Mesendoderm (in vitro differentiated cells): ENCODE measurements at places on chromosomes 2 and 18.

GRCh38 chr2:48578313-48578712 is 39.3 kb upstream of the GTF2A1L start:
- no peak for DNase-seq

DNA sequence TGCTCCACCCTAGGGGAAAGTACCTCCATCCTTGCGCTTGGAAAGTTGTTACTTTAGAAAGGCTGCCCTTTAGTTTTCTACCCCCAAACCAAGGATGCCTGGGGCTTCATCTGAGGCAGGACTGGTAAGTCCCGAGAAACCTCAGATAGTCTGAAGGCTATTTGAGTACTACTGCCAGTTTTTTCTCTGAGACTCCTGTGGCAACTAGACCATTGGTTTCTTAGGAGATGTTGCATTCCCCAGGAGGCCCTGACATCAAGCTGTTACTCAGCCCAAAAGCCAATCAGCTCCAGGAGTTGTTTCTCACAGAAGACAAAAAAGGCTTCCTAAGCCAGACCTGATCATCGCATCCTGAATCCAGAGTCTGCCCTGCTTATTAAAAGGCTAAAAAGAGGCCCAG is 67.2 kb downstream of the COLEC12 start:
- DNase-seq, result no peak

GRCh38 chr2:234812851-234813250 is 139.0 kb upstream of the SH3BP4 start:
- no peak for DNase-seq

- no peak for DNase-seq
Observed at GRCh38 chr2:31967790-31968189, 43.0 kb downstream of the MEMO1 start.

DNA sequence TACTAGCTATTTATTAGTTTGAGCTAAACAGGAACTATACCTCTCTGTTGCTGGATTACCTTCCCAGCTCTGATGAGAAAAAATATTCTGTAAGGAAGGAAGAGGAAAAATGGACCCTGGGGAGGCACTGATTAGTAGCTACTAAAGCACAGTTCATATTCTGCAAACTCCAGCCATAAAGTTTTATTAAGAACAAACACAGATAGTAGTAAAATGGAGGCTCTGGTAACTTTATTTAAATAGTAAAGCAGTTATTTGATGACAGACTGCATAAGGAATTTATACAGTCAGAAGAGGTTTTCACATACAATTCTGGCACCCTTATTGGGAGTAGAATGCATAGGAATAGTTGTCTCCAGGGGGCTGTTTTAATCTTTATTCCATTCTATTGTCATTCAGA is 84.1 kb downstream of the XIRP2 start:
- DNase-seq, result peak; percentile 29

- DNase-seq, result peak; percentile 93
Observed at GRCh38 chr2:127024769-127025358, 82.1 kb downstream of the BIN1 start.

DNA sequence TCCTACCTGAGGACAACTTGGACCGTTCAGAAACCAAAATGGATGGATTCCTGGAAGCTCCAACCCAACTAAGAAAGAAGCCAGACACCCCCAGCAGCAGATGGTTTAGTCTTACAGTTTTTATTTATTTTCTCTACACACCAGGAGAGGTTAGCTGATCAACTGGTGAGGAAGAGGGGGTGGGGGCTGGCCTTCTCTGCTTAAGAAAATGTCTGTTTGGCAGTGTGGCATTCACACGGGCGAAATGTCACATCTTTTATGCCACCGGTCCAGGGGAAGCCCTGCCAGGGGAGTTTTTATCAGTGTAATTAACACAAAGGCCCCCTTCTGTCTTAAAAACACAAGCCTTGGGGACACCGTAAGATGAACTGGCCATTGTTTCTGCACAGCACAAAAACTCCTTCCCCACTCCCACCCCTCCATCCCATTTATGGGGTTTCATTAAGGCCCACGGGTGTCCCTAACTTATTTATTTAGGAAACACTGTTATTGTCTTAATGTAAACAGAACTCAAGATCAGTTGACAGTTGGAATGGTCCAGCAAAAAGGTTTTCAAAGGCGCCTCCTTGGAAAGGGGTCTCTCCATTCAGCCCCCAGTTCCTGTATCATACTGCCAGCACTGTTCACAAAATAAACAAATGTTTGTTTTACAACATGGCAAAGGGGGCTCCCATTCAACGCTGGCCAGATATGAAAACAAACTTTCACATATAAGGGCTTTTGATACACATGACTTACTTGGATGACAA is 217.0 kb downstream of the C1D start:
- DNase-seq, result no peak

DNA sequence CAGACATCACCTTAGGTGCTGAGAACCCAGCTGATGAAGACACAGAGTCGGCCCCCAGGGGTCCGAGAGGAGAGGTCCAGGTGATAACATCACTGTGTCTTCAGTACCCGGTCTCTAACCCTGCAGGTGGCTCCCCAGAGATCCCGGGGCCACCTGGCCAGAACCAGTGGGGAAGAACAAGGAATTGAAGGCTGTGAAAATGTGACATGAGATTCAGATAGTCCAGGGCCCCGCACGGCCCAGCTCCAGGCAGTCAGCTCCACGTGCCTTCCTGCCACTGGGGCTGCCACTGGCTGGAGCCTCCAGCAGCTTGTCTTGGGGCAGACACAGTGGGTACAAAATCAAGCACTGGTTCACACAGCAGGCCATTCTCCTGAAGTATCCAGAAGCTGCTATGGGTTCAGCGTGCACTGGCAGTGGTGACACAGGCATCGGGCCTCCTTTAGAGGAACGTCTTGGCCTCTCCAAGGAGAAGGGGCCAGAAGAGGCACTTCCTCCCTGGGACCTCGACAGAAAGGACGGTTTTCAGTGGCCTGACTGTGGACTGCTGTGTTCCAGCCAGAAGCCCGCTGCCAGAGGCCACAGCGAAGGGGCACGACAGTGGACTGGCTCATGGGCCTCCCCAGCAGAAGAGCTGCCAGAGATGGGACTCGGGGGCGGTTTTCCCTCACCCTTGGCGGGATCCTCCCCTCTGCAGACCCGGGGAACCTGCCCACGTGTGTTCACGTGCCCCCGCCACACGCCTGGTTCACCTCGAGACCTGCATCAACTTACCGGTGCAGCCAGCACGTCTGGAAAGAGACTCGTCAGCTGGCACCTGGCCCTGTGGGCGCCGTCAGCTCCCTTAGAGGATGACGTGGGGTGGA is 150.4 kb downstream of the HDAC4 start:
- no peak for DNase-seq

DNA sequence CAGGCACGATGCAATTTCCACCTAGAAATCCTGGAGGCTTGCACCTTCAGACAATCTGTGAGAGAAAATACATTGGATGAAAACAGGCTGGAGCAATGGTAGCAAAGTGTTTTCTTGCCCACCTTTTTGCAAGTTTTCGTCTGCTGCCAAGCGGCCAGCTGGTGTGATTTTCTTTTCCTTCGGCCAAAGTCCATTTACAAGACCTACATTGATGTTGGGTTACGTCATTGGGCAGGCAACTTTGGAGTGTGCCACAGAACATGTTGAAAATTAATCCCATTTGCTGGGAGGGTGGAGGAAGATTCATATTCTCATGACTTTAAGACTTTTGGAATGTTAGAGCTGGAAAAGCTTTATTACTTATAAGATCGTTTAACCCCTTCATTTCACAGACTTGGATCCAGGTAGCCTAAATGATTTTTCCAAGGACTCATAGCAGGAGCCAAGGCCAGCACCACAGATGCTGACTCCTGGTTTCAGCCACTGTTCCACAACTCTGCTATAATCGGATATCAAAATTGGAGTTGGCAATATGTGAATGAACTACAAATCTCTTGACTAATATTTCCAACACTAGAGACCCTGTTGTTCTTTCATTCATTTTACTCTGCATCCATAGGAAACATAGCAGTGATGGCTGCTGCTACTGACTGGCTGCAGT is 352.1 kb downstream of the RND3 start:
- no peak for DNase-seq

DNA sequence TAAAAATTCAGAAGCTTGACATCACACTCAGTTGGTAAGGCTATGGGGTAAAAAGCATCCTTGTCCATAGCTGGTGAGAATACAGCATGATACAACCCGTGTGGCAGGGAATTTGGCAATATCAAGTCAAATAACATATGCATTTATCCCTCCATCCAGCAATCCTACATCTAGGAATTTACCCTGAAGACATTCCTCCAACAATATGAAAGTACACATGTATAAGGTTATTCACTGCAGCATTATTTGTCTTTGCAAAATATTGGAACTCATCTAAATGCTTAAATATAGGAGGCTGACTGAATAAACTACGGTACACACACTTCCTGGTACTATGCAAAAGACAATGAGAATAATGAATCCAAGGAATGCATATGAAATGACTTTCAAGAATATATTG is 101.0 kb downstream of the MEP1B start:
- DNase-seq, result no peak

GRCh38 chr2:149192427-149192826 is 138.0 kb upstream of the LYPD6 start:
- peak; percentile 41 for DNase-seq

DNA sequence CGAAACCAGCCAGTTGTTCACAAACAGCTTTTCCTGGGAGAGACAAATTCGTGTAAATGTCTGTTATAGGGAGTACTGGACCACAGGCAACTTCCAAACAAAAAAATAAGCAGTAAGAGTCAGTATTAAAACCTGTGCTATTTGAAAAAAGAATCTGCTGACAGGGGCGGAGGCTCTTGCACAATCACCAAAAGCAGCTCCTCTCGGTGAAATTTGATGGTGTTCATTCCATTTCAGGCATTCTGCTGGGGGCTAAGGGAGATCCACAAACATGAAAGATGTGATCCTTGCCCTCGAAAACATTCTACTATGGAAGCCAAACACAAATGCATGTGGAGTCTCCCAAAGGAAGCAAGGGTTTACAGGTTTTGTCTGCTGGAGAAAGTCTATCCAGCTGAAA is 45.0 kb downstream of the TFCP2L1 start:
- DNase-seq, result no peak
